Foreskin keratinocyte (primary cell): ENCODE measurements at places on chromosomes 4 and X. TPM values are rescaled to one million over a fixed set of nuclear protein-coding genes. Genes with fewer than 3 reads are reported as not detected.

DMD gene
- 4.9 and 6.5 TPM in 2 replicates for total RNA-seq

DNA sequence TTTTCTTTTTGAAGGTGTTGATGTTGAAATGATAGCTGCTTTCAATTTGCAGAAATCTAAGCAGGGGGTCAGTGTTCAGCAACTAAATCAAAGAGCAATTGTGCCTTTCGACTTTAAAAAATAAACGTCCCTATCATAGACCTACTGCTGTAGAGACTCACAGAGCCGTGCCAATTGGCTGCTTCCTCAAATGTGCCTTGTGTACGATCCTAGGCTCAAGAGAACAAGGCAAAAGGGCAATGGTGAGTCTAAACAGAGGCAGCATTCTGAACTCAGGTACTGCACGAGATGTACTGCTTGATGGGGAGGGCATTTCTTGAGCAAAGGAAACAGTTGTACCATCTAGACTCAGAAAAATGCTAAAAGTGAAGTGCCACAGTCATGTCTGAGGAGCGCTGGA lies 29.8 kb downstream of the OPHN1 start:
- DNase-seq: no peak

DNA sequence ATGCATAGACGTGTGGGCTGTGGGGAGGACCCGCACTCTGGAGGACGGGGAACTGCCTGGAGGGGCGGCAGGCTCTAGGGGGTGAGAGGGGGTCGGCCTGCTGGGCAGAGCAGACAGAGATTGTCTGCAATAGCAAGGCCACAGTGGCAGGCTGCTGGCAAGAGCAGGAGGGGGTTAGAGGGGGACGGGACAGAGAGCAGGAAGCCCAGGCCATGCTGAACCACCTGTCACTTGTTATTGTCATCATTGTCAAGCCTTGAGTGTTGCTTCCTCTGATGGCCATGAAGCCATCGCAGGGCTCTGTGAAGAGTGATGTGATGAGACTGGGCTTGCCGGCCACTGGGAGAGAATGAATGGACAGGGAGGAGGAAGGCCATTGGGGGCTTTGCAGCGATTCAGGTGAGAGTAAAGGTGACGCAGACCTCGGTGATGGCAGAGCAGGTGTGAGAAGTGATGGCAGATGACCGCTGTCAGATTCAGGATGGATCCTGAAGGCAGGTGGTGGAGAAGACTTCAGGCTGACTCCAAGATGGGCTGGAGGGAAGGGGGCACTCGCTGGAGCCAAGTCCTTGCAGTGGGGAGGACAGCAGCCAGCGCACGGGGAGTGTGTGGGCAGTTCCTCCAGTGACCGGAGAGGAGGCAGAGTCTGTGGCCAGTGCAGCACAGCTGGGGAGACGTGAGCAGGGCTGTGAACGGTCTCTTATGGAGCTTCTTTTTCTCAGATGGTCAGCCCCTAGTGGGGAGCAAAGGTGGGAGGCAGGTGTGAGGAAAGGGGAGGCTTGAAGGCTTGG lies 43.6 kb downstream of the HTT-AS start:
- DNase-seq: no peak

- no peak for DNase-seq
These were observed 132.8 kb downstream of the DTHD1 start for GRCh38 chr4:36414248-36414647.

DNA sequence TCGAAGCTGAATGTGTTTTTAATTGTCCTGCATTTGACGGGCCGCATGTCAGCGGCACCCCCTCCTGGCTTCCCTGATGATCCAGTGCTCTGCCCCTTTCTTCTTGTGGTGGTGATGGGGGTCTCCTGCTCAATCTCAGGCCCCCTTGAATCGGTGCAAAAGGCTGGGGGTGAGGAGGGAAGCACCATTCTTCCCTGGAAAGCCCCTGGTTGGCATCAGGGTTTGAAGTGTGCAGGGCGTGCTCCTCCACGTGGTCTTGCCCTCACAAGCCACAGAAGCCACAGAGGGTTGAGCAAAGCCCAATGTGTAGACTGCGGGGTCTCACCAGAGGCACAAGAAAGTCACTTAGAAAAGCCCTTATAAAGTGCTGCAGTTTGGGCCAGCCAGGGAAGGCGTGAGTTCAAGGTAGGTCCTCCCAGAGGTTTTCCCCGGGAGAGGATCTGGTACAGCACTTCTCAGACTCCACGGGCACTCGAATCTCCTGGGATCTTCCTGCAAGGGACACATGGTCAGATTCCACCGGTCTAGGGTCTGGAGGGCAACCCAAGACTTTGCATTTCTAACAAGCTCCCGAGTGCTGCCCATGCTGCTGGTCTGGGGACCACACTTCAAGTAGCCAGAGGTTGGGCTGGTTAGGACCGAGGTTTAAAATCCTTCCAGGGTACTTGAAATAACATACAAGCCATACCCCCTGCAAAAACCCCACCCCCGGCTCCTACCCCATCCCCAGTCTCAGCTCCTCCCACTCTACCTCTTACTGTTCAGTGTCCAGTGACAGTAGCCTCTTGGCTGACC lies 35.1 kb downstream of the PSAPL1 start:
- no peak for DNase-seq

DNA sequence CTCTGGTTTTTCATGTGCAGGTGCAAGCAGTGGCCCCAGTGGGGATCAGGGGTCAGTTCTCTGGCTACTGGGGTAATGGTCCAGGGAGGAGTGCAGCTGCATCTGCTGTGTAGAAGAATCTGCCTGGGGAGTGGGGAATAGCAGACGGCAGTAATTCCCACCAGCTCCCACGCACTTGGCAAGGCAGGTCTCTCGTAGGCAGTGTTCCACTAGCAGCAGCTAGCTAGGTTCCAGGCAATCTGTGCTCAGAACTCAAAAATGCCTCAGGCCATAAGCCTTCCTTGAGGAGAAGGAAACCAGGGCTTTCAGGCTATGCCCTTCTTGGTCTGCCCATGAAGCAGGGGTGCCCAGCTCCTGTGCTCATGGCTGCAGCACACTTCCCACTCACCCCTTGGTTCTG lies 38.8 kb downstream of the DCLK2 start:
- DNase-seq: no peak

- DNase-seq: no peak
These were observed 28.0 kb downstream of the ING2 start for GRCh38 chr4:183532821-183533220.

DNA sequence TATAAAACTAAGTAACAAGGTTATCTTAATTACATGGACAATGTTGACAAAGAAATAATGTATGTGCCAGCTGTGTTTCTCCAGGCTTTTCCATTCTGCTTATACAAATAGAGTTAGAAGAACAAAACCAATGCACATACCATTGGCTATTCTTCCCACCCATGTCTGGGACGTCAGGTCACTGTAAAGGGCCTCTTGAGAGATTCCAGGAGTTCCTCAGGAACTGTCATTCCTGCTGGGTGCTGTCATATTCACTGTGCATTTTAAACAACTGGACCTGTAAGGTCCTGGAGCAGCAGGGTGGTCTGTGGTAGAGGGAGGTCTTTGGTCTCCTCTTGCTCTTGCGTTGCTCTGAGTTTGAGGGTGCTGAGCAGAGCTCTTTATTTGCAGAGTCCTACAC lies 74.6 kb upstream of the AP1S2 start:
- no peak for DNase-seq

DNA sequence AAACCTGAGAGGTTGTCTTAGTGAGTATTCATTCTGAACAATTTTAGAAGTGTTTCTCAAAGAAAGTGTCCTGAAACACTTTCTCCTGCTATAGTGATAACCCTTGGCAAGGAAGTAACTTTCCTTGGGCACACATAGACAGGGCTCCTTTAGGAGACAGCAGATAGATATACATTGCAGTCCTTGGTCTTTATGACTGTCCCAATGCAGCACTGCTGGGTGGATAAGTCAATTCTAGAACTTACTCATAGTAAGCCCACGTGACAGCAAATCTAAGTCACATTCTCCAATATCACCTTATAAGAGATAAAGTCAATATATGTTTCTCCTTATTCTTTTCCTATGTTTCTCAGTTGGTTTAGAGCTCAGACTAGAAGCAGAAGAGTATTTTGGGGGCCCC lies 46.7 kb downstream of the GPRASP3 start:
- no peak for DNase-seq
